ENCODE measurements at places on chromosomes 2 and 18.

DNA sequence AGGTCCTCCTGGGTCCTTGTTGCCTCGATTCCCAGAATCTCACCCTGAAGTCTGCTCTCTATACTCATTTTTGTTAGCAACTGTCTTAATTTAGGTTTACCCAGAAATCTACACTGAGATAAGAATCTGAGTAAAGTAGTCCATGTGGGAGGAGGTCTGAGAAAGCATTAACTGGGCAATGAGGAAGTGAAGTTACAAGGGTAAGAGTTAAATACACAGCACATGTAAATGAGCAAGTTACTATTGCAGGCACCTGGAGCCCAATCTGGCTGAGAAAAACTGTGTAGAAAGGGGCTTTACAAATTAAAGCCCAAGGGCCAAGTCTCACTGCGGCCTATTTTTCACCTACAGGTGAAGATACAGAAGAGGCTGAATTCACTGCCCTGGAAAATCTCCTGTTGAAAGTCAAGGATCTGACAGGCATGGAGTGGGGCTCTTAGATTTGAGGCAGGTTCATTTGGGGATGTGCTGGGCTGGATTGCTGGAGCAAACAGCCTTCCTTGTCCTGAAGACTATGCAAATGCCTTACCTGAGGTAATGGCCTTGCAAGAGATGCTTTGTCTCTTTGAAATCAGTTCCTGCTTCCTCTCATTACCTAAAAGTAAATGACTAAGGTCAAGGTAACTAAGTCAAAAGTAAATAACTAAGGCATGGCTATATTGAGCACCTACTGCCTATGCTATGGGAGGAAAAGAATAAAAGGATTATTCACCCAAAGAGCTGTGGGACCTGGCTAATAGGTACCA is 84.4 kb upstream of the DYNAP start:
- DNase-seq, result no peak

- DNase-seq, result no peak
These were observed 153.5 kb downstream of the MYCN start for GRCh38 chr2:16093639-16094529.

GRCh38 chr2:204051984-204052556 is 115.5 kb downstream of the ICOS start:
- no peak for DNase-seq

DNA sequence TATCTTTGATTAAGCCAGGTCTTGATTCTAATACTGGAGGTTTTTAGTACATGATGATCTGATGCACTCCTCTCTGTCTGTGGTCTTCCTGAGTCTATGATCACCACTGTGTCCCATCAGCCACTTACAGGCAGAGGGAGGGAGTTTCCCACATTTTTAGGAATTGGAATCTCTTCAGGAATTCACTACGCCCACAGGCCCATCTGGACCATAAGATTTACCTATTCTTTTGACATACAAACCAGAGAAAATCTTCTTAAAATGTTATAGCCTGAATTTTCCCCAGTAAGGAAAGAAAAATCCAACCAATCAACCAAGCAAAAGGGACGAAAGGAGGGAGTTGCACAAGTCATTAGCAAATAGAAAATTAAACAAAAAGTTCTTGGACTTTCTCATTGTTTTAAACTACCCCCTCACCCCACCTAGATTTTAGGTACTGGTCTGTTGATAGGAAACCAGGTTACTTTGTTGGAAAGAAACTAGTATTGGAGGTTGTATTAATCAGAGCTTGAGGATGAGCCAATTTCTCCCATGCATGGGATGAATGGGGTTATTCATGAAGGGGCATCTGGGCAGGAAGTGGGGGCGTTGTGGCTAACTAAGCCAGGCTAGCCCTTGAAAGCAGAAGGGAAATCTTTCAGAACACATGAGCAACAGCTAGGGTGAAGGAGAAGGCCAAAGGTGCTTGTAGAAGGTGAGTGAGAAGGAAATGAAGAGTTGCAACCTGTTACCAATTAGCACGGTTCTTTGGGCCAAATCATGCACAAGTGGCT is 328.2 kb upstream of the MEX3C start:
- no peak for DNase-seq

- DNase-seq, result no peak
These were observed 310.2 kb upstream of the STON1 start for GRCh38 chr2:48219555-48220436.

GRCh38 chr2:45176390-45176789 is 167.1 kb upstream of the SIX2 start:
- DNase-seq, result no peak

- DNase-seq, result no peak
These were observed 1.2 kb downstream of the CDH20 start for GRCh38 chr18:61334491-61334850.

- no peak for DNase-seq
These were observed 31.1 kb upstream of the SATB2 start for GRCh38 chr2:199488772-199489400.

DNA sequence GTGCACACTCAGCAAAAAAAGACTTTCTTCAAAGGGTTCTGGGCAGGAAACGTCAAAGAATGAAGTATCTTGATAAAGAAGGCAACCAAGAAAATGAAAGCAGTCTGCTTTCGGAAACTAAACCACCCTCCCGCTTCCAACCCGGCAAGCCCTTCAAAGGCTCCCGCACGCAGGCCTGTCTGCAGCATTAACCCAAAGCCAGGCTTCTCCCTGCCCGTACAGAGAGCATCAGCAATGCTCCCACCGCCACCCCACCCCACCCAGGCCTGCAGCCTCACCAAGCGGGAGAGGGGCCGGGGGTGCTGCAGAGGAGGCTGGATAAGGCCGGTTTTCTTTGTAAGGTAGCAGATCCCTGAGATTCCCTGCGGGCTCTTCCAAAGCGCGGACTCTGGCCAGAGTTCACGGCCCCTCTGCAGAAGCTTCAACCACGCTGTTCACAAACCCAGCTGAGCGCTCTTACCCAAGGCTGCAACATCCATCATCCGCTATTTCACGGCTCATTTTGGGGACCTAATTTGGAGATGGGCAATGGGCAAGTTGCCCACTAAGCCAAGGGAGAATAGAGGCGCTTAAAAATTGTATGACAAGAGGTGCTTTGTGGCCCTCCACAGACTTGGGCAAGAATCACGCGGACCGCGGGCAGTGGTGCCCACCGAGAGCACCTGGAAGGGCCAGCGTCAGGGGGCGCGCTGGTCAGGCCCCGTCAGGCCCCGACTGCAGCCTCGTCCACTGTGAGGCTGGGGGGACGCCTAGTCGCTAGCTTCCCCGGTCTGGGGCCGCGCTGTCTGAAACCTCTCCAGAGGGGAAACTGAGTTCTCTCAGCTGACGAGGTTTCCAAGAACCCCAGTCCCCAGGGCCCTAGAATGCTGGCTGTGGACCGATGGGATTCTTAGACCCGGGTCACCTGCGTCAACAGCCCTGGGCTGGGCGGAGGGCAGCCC is 225.4 kb upstream of the ID2 start:
- no peak for DNase-seq

DNA sequence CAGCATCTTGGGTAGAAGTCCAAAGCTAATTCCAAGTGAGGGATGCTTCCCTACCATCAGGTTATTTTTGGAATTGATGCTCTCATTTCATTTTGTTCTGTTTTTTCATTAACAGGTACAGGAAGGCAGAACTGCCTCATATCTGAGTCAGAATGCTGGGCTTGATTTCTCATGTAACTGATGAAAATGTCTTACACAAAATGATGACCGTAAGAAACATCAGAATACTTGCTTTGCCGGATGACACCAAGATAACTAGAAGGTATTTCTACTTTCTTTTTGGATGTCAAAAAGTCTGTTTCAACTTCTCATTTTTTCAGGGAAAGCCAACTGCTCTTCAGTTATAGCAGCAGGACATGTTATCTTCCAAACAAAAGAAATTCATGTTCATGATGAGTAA is 62.6 kb downstream of the ETAA1 start:
- DNase-seq, result no peak

- no peak for DNase-seq
These were observed 98.4 kb upstream of the NCKAP5 start for GRCh38 chr2:133666621-133667020.

DNA sequence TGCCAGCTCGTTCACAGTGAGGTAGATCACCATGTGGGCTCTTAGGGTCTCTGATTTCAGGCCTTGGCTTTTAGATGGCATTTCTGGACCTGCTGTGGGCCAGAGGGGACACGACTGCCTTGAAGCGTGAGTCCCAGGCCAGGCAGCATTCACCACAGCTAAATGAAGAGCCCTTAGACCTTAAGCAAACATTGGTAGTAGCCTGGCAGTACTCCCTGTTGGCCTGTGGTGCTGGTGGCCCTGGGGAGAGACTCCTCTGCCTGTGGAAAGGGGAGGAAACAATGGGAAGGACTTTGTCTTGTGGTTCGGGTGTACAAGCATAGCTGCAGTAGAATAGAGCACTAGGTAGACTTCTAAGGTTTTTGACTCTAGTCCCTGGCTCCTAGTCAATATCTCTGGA is 456.0 kb upstream of the DCC start:
- no peak for DNase-seq

GRCh38 chr2:186879312-186879711 is 30.3 kb upstream of the ZSWIM2 start:
- DNase-seq, result no peak

DNA sequence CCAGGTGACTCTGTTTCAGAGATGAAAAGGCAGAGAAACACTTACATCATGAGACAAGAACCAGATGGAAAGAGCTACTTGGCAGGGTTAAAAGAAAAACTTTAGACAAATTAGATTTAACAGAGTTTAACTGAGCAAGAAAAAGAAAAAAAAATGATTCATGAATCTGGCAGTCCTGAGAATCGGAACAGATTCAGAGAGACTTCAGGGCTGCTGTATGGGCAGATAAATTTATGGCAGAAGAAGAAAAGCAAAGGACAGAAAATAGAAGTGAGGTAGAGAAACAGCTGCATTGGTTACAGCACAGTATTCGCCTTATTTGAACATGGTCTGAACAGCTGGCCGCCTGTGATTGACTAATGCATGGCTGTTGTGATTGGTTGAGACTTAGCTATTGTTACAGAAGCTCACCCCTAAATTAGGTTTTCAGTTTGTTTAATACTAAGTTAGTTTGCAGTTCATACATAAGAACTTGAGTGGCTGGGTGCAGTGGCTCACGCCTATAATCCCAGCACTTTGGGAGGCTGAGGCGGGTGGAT is 43.0 kb upstream of the RHOB start:
- no peak for DNase-seq

DNA sequence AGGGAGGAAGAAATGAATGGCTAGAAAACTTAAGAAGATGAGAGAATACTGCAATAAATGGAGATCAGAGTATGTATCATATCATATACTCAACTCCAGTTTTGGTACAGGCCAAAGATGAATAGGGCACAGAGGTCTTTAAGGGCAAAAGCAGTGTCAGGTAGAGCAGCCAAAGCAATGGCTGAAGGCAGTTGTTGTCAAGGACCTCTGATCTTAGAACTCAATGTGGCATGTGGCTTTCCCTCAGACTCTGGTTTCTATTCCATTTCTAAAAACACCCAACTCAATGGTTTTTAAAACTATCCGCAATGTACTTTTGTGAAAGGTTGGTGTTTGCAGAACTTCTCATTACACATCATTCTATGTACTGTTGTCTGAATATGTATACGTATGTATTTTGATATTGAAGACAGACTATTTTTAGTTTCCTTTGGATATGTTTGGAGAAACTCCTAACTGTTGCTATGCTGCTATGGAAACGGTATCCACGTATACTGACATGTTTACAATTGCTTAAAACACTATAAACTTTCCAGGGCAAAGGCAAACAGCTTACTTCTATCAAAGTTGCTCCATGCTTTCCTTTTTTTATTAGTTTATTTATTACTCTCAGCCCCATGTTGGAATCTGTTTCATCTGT is 58.1 kb upstream of the PELI1 start:
- DNase-seq, result no peak

- DNase-seq, result no peak
These were observed 82.7 kb upstream of the POMC start for GRCh38 chr2:25251071-25251421.

DNA sequence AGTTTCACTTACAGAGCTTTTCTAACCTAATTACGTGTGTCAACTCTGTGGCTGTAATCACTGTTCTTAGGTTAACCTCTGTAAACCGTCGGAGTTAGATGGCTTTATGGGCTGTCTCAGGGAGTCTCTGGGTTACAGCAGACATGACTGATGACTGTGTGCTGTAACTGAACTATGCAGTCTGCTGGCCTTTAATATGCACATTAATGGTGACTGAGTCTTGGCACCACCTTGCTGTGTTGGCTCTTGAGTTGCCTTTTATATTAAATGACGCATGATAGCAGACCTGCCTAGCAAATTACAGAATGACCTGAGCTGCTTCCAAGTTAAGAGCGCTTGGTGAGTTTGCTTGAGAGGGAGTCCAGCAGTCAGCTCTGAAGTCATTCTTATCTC is 90.1 kb downstream of the ACKR3 start:
- DNase-seq, result no peak

GRCh38 chr2:71611247-71611646 is 157.9 kb downstream of the DYSF start:
- DNase-seq, result no peak

- no peak for DNase-seq
These were observed 105.5 kb upstream of the DTNA start for GRCh38 chr18:34604591-34604990.

GRCh38 chr18:4802296-4802695 is 347.2 kb upstream of the DLGAP1 start:
- DNase-seq, result no peak

DNA sequence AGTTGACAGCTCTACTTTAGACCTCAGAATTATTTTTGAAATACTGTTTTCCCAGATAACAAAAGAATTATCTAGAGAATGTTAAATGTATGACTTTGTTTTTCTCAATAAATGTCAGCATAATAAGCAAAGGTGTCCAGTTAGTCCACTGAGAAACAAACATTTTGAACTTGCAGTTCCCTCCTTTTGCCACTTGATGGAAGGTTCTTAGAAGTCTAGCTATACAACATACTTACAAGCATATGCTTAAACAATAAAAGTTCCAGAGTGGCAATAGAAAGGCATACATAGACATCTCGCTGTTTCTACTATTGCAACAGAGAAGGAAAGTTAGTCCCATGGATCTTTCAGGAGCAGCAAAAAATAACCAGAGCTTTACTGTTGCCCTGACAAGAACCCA is 11.8 kb downstream of the NDUFA10 start:
- DNase-seq, result no peak

DNA sequence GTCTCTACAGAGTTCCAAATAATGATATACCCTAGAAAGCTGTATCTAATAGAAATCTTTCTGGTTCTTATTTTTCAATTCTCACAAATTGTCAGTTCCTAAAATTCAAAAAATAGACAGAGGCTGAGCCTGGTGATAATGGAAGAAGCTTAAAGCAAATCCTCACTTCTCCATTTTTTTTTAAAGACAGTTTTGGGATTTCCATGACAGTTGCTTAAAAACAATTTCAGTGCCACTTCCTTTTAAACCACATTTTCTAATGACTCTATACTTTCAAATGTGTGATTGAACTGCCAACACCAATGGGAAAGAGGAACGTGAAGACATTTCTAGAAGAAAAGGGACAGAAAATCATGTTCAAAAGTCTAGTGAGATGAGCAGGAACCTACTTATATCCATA is 4.0 kb downstream of the GKN2 start:
- no peak for DNase-seq

DNA sequence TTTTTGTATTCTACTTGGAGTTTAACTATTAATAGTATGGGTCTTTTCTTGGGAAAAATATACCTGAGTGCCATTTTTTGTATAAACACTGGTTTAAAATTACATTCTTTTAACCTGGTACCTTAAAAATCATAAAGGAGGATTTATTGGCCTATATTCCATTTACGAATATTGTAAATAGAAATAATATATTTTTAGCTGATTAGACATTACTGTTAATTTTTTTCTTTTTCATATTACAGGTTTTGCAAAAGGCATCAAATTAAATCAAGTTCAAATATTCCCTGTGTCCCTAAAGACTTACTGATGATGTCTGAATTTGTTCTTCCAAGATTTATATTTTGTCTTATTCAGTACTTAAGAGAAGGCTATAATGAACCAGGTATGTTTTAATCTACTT is 44.7 kb downstream of the UBR3 start:
- DNase-seq, result no peak

Measured in activated CD8-positive, alpha-beta memory T cell treated with anti-CD3 and anti-CD28 coated beads for 48 hours (primary cell).